ENCODE measurements at places on chromosomes 12 and 14. TPM values are rescaled to one million over a fixed set of nuclear protein-coding genes. Genes with fewer than 3 reads are reported as not detected.

- DNase-seq = no peak
These were observed at the start of gene ACSM4 for GRCh38 chr12:7303772-7304171. Gene ACSM4 (plus strand): TSS chr12:7304072. CDS start chr12:7304332, 260 bp downstream.

DNA sequence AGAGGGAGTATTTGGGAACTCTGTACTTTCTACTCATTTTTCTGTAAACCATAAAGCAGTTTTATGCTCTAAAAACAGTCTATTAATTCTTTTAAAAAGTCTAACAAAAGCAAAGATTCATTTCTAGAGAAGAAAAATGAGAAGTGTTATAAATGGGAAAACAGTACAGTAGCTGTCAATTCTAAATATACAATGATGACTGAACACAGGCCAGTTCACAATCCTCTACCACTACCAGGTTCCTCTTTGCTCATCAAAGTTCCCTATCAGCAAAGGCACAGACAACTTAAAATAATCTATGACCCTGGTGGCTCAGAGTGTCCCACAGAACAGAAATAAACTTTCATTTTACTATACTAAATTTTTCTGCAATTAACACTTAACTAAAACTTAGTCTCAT is 12.5 kb downstream of the NAA25 start:
- no peak for DNase-seq

DNA sequence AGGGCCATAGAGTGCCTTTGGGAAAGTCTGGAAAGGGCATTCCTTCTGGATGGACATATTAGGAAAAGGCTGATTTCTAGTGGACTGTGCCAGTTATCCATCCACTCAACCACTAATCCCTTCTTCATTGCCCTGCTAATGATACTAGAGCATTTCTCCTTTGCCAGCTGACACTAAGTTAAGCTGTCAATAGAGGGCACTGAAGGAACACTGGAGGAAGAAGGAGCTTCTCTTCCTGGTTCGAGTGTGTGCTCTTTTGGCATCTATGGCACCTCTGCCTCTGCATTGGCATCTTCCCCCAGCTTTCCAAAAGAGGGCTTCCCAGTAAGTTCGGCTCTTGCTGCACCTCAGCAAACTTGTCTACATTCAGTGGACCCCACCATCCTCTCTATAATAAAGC is 165.4 kb downstream of the DERA start:
- DNase-seq = peak; percentile 44

Gene CCDC59
- 16.1 TPM for polyA plus RNA-seq

Gene NINJ2
- polyA plus RNA-seq = 5.4 TPM

Gene KRT79
- 0.09 TPM for polyA plus RNA-seq

DNA sequence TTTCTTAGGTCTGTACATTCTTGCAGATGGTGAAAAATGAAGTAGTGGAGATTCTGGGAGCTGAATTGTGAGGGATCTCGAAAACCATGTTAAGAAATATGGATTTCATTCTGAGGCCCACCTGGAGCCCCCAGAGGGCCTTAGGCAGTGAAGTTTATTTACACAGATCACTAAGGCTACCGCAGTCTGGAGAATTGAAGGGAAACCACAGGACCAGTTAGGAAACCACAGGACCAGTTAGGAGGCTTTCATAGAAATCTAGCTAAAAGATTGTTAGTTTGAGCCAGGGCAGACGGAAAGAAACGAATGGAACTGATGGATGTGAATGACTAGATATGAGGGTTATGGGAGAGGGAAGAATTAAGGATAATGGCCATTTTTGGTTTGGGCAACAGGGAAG is 7.2 kb downstream of the CBLN3 start:
- DNase-seq = no peak

DNA sequence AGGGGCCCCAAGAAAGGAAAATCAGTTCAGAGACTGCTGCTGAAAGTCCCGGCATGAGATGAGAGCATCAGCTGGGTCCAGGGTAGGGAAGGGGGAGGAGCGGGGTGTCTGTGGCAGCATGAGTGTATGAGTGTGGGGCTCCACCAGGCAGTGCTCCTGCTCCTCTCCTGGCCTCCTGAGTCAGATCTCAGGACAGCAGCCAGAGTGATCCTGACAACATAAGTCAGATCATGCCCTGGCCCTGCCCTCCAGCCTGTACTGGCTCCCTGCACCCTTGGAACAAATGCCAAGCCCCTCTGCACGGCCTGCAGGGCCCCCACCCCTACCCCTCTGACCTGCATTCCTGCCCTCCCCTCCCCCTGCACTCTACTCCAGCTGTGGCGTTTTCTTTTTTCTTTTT is 24.2 kb upstream of the LRP1-AS start:
- DNase-seq = no peak

DNA sequence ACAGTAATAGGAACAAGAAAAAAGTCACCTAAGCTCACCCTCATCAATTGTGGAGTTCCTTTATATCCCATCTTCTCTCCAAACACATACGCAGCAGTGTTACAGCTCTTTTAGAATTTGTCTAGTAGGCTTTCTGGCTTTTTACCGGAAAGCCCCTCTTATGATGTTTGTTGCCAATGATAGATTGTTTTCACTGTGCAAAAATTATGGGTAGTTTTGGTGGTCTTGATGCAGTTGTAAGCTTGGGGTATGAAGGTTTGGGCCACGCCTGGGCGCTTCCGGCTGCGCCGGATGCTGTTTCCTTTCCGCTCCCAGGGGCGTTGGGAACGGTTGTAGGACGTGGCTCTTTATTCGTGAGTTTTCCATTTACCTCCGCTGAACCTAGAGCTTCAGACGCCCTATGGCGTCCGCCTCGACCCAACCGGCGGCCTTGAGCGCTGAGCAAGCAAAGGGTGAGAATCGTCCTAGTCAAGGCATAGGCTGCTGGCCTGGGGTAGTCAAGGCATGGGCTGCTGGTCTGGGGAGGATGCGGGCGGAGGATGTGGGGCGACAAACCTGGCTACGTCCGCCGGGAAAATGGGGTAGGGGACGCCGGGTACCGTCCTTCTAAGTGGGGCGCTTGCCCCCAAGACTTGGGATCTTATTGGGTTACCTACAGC is at the start of the genes C12orf57 and RNU7-1:
C12orf57 (plus strand) TSS at position 301 of the 659 bp plus-strand sequence; CDS start at position 401, 100 bp downstream.
RNU7-1 (plus strand) TSS at position 95 of the 659 bp plus-strand sequence.
- peak; percentile 94 for DNase-seq

- DNase-seq = no peak
These were observed 82.8 kb upstream of the FBXO21 start for GRCh38 chr12:117273091-117273490.

Gene ACSM4
- not detected for polyA plus RNA-seq

Gene SMCO2
- 0.35 TPM for polyA plus RNA-seq

- no peak for DNase-seq
These were observed 15.4 kb upstream of the BCL11B start for GRCh38 chr14:99287269-99287942.

DNA sequence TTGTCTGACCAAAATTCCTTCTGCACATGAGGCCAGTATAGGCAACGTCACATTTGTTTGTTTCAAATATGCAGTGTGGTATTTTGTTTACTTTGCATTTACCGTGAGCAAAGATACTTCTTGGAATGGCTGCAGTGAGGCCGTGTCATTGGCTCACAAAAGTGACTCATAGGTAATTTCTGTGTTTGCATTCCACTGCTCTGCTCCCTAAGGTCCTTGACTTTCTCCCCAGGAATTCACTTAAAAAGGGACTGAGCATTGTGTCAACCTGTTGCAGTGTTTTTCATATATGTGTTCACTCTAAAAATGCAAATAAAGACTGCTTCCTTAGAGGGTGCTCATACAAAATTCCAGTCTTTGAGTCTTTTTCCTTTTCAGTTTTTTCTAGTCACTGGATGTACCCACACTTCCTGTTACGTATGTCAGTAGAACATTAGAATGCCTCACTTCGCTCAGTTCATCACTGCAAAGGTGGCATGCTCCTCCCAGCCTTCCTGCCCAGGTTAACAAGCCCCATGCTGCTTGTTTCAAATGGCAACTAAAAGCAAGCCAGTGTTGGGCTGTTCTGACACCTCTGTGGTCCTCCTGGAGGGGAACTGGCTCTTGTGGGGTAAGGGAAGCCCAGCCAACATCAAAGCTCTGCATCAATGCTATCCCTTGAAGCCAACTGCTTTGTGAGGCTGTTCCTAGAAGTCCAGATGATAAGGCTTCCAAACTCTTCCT is 9.1 kb downstream of the C12orf76 start:
- peak; percentile 99 for DNase-seq

GRCh38 chr12:122062832-122063693 is 15.5 kb upstream of the MLXIP start:
- DNase-seq = peak; percentile 71

DNA sequence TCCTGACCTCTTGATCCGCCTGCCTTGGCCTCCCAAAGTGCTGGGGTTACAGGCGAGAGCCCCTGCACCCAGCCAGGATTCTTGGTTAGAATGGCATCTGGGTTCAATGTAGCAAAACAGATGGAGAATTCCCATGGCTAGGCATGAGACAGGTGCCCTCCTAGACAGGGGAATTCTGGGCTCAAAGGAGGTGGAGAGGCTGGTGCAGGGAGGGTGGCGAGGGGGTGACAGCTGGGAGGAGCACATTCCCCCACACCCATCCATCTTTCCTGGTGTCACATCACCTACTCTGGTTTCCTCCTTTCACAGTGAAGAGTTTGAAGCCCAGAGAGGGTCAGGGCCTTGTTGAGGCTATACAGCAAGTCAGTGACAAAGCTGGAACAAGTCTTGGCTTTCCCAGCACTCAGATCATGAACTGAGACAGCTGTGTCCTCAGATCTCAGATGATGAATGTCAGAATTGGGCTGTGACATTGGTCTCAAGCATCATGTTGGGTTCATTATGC is 2.8 kb downstream of the SERPINA1 start:
- DNase-seq = no peak

DNA sequence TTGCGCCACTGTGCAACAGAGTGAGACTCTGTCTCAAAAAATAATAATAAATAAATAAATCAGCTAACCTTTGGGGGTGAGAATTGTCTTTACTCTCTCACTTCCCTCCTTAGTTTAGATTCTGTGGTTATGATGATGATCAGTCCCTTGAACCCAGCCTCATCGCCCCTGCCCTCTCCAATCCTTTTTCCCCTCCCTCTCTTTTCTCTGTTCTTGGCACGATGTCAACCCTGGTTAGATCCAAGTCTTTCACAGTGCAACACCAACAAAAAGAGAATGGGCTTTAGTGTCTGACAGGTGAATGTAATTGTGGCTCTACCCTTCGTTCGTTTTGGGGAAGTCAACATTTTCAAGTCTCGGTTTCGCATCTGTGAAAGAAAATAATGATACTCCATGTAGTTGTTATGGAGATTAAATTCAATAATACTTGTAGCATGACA is 59.0 kb downstream of the NTN4 start:
- DNase-seq = no peak

Gene GNPTAB
- 10.4 TPM for polyA plus RNA-seq

- no peak for DNase-seq
These were observed 74.2 kb downstream of the KLHL28 start for GRCh38 chr14:44887596-44887955.

Gene DCN
- polyA plus RNA-seq = not detected

DNA sequence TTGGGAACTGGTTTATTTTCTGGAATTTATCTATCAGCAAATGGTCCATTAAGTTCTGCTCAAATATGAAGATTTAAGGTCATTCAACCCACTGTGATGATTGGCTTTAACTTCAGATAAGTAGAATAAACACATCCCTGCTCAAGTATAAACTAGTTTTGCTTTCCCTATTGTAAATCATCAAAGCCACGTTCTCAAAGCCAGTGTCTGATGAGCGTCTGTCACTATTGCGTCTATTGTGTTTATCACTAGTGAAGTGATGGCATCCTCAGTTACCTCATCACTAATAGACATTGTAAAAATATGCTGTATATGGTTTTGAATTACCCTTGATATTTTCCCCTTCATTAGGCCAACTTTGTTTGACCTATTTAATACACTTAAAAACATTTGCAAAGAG is 351.3 kb downstream of the BCAT1 start:
- no peak for DNase-seq

DNA sequence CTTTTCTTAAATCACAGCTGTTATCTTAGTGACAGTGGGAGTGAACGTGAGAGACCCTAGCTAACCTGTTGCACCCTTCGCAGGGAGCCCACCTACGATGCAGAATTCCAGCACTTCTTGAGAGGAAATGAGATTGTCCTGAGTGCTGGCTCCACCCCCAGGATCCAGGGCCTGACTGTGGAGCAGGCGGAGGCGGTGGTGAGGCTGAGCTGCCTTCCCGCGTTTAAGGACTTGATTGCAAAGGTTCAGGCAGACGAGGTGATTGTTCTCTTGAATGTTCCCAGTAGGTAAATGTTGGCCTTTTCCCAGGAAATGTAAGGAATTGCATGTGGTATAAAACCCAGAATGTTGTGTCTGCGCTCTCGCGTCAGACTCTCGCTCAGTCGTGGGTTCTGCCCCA is 46.7 kb downstream of the HSP90AA1 start:
- DNase-seq = no peak

- no peak for DNase-seq
These were observed 3.4 kb downstream of the HSD17B6 start for GRCh38 chr12:56766535-56766934.

Gene KRT7
- polyA plus RNA-seq = 0.83 TPM

DNA sequence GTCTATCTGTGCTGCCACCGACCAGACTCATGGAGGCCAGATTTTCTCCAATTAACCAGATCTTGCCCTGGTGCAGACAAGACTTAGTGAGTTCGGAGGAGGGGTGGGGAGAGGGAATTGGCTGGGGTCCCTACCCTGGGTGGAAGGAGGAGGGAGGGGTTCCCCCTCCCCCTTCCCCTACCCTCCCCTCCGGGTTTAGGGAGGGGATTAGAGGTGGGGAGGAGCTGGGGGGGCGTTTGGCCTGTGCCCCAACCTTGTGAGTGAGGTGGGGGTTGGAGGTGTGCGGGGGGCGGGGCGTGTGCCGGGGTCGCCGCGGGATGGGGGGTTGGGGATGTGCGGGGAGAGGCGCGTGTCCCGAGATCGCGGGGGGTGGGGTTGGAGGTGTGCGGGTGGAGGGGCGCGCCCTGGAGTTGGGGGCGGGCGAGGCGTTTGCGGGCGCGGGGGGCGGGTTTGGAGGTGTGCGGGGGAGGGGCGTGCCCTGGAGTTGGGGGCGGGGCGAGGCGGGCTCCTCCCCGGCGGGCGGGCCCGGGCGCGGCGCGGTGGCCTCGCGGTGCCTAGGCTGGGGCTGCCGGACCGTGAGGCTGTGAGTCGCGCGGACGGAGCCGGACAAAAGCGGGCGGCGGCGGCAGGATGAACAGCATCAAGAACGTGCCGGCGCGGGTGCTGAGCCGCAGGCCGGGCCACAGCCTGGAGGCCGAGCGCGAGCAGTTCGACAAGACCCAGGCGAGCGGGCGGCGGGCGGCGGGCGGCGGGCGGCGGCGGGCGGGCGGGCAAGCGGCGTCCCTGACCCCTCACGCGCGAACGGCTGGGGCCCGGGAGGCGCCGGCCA is at the start of gene HIP1R:
HIP1R (plus strand) TSS at position 537 of the 829 bp plus-strand sequence; CDS start at position 631, 94 bp downstream.
- DNase-seq = no peak

Gene SELPLG
- polyA plus RNA-seq = 0.07 TPM

GRCh38 chr12:96034621-96035282 is 635 bp downstream of the LTA4H start:
- peak; percentile 22 for DNase-seq
